ENCODE measurements at places on chromosomes 6 and 20.

- DNase-seq = no peak
These were observed 57.7 kb downstream of the PPP1R16B start for GRCh38 chr20:38863024-38863851.

DNA sequence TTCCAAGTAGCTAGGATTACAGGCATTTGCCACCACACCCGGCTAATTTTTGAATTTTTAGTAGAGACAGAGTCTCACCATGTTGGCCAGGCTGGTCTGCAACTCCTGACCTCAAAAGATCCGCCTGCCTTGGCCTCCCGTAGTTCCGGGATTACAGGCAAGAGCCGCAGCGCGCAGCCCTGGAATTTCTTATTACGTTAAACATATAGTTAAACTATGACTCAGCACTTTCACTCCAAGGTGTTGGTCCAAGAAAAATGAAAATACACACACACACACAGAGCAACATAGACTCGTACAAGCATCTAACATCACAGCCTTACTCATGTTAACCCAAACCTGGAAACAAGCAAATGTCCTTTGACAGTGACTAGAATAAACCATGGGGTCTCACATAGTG, 663.9 kb downstream of the PRKN start:
- DNase-seq = no peak

DNA sequence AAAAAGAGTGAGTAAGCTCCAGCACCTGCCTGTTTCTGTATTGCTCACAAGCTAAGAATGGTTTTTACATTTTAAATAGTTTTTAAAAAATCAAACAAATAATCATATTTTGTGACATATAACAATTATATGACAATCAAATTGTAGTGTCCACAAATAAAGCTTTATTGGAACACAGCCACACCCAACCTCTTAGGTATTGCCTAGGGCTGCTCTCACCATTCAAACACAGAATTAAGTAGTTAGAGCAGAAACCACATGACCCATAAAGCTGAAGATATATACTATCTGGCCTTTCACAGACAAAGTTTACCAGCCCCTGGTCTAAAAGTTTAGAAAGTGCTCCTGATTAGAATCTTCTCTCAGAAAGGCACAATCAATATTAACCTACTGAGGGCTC, 11.2 kb downstream of the TNFRSF21 start:
- no peak for DNase-seq

GRCh38 chr20:15278041-15278440, 940.6 kb upstream of the FLRT3 start:
- DNase-seq = no peak

DNA sequence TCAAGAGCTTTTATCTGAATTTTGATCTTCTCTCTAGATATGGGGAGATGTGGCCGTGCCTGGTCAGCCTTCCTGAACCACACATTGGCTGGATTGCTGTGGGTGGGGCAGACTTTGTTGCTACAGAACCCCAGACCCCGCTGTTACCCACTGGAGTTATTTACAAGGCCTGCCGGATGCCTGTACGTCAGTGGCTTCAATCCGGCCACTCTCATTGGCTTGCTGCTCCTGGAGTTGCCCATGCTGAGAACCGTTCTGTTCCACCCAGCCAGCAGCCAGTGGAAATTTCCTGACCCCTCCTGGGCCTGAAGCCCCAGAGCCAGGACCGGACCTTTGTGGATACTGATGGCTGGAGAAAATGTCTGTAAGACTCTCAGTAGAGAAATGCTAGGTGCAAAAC, 101.9 kb downstream of the TFAP2C start:
- no peak for DNase-seq

GRCh38 chr20:60191014-60191413, 232.8 kb downstream of the CDH26 start:
- DNase-seq = no peak

GRCh38 chr6:2441601-2442475, 196.4 kb upstream of the GMDS start:
- no peak for DNase-seq

- no peak for DNase-seq
These were observed 141.6 kb downstream of the EYA2 start for GRCh38 chr20:47036091-47036870.

- no peak for DNase-seq
These were observed 531.9 kb downstream of the QKI start for GRCh38 chr6:163946437-163946836.

DNA sequence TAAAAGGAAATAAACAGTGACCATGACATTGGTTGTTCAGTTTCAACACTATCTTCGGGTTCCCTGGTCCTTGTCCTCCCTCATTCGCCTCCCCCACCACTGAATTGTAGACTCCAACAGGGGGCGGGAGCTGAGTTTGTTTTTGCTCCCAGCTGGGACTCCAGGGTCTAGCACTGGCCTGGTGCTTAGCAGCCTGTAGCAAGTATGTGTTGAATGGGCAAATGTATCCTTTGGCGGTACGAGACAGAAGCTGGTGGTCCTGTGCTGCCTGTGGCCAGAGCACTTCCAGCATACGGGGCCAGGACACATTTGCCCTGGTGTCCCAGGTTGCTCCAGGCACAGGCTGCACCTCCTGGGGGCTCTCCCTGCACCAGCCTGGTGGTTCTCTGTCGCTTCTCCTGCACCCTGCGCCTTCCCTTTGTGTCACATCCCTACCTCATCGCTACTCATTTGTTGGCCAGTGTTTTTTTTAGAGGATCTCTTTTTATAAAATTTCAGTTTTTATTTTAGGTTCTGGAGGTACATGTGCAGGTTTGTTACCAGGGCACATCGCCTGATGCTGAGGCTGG, 40.1 kb downstream of the PHACTR3 start:
- DNase-seq = no peak

DNA sequence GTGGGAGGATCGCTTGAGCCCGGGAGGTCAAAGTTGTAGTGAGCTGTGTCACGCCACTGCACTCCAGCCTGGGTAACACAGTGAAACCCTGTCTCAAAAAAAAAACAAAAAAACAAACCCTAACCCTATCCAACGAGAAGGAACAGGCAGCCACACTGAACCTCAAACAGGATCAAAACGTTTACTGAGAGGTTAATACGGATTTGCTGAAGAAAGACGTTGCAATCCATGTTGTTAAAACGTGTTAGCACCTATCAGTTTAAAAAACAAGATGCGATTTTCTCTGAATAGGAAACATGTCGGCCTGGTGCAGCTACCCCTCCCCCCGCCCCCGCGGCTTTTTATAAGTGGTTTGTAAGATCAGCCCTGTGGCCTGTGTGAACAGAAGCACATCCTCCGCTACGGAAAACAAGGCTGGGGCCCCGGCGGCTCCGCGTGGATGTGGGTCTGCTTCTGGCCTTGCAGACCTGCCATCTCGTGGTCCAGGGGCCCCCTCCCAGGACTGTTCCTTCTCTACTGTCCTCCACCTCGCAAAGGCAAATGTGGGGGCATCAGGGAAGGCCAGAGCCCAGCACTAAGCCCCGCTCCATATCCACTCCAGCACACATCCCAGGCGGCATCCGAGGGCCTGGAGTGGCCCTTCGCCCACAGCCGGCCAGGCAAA, 11.4 kb downstream of the SLC2A4RG start:
- DNase-seq = no peak

- no peak for DNase-seq
These were observed 579.0 kb upstream of the BTBD3 start for GRCh38 chr20:11338496-11339306.

GRCh38 chr20:24129641-24130040, 141.1 kb upstream of the GGTLC1 start:
- DNase-seq = no peak

GRCh38 chr6:147961481-147962141, 381.0 kb upstream of the SASH1 start:
- no peak for DNase-seq

DNA sequence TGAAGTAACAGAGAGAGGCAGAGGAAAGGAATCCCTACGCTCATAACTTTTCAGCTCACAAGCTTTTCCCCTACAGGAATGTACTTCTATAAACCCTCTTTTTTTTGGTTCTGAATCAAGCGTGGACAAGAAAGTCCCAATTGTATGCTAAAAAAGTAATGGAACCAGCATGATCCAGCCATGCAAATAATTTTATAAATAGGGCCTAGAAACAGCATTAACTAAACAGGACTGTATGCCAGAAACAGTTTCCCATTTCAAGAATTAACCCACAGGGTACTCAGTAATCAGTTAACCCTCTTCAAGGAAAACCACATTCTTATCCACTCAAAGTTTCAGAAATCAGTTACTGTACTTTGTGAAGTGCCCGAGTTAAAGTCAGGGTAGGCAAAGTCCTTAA, 87.0 kb upstream of the HMGCLL1 start:
- no peak for DNase-seq

GRCh38 chr20:25173886-25174308, 21.6 kb upstream of the ENTPD6 start:
- DNase-seq = no peak

- no peak for DNase-seq
These were observed 419.1 kb downstream of the CDC5L start for GRCh38 chr6:44806656-44807055.

GRCh38 chr6:118536478-118536877, 11.6 kb upstream of the PLN start:
- no peak for DNase-seq

DNA sequence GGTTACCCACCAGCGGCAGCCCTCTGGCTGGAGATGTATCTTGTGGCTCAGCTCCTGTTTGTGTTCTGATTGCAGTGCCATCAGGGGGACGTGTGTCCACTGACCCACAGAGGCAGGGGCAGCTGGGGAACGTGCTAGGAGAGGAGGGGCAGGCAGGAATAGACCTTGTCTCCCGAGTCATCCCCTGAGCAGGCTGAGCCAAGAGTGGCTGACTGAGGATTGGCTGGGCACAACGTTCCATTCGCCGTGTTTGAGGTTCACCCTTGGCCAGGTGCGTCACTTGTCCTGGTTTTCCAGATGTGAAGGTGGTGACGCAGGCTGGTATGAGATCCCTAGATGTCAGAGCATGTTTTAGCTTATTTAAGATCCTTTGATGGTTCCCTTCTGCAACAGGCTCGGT, 57.7 kb downstream of the ADNP start:
- no peak for DNase-seq

DNA sequence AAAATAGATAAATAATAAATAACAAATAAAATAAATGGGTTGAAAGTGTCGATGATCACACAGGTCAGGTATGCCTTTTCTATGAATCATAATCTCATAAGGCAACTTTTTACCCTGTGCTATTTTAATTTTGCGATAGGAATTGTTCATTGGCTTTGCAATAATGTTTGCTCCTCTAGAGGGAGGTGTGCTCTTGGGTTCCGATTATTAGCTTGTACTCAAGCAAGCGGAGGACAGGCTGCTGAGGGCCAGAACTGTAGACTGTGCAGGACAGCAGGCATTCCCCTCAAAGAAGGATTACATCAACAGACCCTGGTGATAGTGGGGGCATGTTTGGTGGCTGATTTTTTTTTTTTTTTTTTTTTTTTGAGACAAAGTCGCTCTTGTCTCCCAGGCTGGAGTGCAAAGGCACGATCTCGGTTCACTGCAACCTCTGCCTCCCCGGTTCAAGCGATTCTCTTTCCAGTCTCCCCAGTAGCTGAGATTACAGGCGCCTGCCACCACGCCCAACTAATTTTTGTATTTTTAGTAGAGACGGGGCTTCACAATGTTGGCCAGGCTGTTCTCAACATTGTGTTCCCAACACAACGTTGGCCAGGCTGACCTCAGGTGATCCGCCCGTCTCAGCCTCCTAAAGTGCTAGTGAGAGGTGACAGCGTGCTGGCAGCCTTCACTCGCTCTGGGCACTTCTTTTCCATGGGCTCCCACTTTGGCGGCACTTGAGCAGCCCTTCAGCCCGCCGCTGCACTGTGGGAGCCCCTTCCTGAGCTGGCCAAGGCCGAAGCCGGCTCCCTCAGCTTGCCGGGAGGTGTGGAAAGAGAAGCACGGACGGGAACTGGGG, 35.6 kb downstream of the RIOK1 start:
- DNase-seq = no peak

DNA sequence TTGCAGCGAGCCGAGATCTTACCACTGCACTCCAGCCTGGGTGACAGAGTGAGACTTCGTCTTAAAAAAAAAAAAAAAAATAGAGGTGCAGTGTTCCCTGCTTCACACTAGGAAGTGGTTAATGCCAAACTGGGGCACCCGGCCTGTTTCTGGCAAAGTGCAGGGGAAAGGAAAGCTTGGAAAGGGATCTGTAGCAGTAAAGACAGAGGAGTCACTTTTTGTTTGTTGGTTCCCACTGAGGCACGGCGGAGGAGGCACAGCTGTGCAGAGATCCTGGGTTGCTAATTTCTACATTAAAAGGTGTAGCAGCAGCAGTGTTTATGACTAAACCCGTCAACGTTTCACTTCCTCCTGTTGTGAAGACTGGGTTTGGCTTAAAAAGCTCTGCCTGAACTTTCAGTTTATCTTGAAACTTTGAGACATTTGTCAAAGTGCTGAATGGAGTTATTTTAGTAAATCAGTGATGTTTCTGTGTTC, 125.6 kb downstream of the CARMIL1 start:
- no peak for DNase-seq

- no peak for DNase-seq
These were observed 731.3 kb upstream of the NRSN1 start for GRCh38 chr6:23394681-23395080.

GRCh38 chr6:157510323-157511188, 129.6 kb downstream of the ZDHHC14 start:
- DNase-seq = no peak

DNA sequence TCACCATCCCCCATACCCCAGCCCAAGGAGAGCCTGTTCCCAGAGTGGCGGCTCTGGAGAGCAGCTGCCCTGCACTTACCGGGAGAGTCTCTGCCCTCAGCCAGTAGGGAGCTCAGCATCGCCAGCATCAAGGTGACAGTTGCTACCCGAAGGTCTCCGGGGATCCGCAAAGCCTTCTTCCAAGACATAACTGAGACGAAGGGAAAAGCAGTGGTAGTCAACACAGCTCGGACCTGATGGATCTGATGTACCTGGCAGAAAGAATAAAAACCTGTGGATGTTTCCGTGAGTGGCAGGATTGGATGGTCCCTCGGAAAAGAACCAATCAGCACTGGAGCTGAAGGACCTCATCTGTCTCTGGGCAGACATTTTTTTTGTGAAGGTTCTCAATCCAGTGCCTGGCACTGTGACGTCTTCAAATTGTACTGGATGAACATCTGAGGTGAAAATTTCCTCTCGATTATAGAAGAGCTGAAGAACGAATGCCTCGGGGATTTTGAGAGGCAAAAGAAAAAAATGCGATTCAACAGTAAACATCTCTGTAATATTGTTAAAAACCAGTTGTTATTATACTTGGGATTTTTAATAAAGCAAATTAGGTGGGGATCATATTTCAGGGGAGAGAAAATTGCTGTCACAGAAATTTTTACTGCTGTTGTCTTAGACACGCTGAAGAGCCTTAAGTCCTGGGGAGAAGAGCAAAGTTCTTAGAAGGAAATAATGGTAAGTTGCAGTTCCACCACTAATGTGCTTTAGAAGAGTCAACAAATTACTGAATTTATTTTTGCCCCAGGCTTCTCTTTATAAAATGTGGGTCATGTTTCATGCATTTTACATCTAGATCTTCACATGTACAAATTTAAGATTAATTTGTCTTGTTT, at the start of gene HLA-DQB1:
HLA-DQB1 (minus strand) TSS at position 238 of the 881 bp plus-strand sequence; CDS start at position 188, 50 bp downstream.
- no peak for DNase-seq

DNA sequence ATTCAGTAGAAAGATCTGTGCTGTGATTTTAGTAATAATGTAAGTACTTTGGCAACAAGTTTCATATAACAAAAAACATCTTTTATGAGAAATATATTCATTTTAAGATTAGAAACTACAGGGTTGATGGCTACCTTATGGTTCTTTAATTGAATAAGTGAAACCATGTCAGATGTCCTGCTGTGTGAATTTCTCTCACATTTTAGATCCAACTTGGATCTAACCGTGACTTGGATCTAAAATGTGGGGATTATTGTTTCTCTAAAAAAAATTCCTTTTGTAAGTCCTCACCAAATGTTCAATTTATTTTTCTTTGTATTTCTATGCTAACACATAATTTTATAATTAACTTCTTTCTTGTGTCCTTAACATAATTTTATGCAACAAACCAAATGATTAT, 30.4 kb downstream of the ZC2HC1B start:
- DNase-seq = no peak
